ENCODE measurements at places on chromosomes 3 and 15.

DNA sequence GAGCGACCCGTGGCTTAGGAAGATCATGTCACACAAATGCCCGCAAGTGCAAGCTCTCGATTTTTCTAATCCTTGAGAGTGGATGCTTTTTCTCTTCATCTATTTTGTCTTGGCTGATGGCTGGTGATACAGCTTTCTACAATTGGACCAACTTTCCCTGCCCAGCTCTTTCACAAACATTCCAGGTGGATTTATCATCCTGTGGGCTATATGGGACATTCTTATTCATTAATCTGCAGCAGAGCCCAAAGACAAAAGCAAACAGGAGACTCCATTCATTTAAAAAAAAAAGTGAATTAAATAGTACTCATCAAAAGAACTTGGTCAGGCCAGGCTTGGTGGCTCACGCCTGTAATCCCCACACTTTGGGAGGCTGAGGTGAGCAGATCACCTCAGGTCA, 14.2 kb upstream of the TSEN2 start:
- no peak for DNase-seq

DNA sequence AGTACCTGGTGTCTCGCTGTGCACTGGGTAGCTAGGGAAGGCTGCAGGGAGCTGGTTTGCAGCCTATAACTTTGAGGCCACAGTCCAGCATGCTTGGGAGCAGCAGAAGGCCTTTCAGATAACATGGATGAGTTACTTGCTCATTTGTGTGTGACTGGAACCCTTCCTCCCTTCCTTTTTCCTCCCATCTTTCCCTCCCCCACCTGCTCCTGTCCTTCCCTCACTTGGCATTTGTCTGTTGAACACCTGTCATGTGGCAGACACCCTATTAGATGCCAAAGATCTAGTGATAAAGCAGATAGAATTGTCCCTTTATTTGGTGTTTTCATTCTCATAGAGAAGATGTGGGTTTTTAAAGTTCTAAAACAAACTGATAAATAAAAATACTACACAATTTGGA, 71.6 kb downstream of the LRTM1 start:
- no peak for DNase-seq

- no peak for DNase-seq
Measured at GRCh38 chr3:131962982-131963381, 71.8 kb downstream of the CPNE4 start.

DNA sequence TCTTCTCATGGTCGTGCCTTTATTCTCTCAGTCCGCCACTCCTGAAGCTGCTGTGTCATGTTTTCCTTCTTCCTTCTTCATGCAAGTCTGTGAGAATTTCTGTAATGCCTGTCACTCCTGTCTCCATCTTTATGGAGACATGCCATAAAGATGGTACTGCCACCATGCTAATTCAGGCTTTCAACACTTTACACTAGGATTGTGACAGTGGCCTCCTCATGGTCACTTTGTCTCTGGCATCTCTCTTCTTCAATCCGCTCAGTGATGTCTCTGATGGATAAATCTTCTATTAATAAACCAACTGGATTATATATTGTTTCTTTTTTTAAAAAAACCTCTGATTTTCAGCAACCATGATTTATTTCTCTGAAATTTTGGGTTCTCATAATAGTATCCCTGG, 18.1 kb downstream of the PPM1L start:
- DNase-seq = no peak

DNA sequence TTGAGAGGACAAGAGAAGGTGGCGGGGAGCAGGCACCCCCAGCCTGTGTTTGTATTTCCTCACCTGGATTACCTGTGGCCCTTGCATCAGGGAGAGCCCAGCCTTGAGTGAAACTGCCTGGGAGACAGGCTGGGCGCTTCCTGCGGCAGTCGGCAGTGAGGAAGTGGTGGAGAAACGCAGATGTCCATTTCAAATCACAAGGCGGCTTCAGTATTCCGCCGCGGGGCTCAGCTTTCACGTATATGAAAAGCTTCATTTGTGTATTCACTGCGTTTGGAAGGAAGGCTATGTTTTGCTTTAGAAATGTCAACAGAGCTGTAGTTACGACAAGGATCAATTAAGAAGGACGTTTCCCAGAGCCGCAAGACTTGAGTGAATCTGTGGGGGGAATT, 167.4 kb upstream of the CTDSPL start:
- DNase-seq = no peak
